Frontal cortex (tissue), 4 donors: ENCODE measurements at places on chromosomes 6 and 20.

DNA sequence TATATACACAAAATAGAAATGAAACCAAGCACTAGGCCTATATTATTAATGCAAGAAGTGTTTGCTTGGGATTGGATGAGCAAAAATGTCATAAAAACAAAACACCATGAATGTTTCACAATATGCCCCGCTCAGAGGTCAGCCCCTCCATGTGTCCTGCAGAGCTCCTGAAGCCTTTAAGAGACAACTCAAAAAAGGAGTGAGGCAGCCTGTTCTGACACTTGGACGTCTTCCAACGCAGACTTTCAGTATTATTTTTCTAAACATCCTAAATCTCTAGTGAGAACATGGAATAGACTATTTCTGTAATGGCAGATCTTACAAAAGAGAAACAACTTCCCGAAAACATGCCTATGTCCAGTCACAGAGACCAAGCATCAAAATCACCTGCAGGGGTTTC is 322.6 kb downstream of the PRKN start:
- no peak for DNase-seq

- no peak for DNase-seq
Observed at GRCh38 chr6:150079604-150080003, 10.7 kb upstream of the ULBP3 start.

DNA sequence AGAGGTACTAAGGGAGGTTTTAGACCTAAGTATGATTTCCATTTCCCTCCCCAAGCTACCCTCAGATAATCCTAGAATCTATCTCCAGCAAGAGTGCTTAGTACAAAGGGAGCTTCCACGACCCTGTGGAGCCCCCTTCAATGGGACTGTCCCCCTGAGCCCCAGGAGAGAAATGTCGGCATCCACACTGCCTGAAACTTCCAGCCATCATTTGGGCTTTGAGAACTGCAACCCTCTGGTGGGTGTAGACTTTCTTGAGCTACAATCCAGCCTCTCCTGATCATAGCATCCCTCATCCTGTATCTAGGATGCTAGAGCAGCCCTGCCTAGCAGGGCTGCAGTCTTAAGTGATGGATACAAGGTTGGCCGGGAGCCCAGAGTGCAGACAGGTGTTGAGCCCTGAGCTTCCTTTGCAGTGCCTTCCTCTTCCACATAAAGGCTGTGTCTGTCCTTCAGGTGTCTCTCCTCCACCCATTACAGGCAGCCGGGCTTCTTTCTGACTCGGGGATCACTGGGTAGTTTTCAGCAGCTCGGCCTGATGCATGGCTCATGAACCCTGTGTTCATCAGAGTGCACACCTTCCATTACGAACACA is 424.5 kb downstream of the PREX1 start:
- DNase-seq, result no peak

GRCh38 chr6:47483516-47483852 is 5.9 kb downstream of the CD2AP start:
- DNase-seq, result no peak

DNA sequence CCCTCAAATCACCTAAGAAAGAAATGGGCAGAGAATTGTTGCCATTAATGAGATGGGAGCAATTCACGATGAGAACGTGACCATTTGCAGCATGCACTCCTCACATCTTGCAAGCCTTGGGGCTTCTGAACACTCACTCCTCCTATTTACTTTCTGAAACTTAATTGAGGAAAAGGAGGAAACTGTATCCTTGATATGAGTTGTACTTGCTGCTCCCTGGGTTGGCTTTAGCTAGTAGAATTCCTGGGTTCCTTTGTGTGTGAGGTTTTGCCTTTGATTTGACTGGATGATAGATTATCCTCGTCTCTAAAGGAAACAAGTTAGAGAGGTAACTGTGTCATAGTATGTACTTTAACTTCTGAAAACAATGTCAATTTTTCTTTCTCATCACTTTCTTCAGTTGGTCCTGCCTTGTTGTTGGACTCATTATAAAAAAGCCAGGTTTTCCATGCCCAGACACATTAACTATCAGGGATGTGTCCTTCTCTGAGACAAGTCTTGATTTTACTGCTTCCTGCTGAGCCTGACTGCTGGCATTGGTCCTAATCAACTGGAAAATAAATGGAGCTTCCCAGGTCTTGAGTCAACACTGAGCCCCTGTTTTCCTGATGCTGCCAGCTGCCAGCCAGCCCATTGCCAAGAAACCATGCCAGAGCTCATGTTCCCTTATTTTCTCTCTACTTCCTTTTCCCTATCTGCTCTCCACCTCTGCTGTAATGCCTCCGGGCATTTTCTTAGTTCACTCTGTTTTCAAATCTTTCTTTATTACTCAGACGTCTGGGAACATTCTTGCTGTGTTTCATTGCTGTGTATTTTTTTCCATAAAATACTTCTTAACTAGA is 6.0 kb upstream of the MRAP2 start:
- no peak for DNase-seq
